ENCODE measurements at places on chromosomes 7 and 10.

GRCh38 chr10:52454491-52454890, 140.4 kb downstream of the DKK1 start:
- DNase-seq: no peak

DNA sequence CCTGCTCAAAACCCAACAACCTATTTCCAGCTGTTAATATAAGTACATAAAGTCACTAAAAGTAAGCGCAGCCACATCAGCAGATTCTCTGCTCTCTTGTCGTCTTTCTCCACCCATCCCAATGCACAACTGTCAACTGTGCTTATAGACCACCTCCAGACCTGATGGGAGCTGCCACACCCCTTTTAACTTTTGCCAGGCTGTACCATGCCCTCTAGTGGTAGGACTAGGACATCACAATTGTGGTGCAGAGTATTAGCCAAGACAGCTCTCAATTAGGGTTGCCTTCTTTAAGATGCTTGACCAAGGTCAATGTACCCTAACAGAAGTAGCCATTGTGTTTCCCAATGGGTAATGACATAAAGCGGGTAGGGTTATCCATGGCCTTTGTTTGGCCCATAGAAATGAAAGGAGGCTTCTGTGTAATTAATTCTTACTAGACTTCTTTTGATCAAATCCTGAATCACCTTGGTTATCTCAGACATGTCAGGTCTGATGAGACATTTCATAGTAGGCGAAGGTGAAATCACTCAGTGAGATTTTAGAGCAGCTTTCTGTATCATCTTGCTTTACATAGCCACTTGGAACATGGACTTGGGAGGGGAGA, 68.1 kb downstream of the SCRN1 start:
- DNase-seq: peak; percentile 6

GRCh38 chr10:124211921-124212320, 118.5 kb upstream of the CHST15 start:
- DNase-seq: no peak

- DNase-seq: no peak
Observed at GRCh38 chr10:86727470-86727869, 28.9 kb upstream of the BMPR1A start.

GRCh38 chr7:26397796-26398426, 106.2 kb downstream of the SNX10 start:
- DNase-seq: no peak

GRCh38 chr7:92840316-92840715, 3.9 kb upstream of the CDK6 start:
- DNase-seq: no peak

GRCh38 chr10:16297069-16297468, 139.7 kb upstream of the PTER start:
- no peak for DNase-seq

Data from NCI-H187 treated with DMSO at 0.1 percent for 48 hours (cell line).